ENCODE measurements at places on chromosomes 3 and 15.

DNA sequence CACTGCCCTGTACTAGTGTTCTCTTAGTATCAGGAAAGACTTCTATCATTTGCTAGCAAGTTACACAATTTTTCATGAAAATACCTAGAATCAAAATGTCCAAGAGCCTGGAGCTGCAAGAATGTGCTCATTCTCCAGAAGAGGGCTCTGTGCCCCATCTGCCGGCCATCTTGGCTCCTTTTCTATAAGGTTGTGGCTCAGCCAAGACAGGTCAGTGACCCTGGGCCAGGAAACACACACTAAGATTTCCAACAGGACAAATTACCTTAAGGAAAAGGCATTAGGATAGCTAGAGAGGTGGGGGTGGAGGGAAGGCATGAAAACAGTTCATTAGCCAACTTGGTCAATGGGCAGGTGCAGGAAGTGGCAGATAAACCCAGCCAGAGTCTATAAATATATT lies 20.7 kb downstream of the TIMP4 start:
- no peak for DNase-seq

DNA sequence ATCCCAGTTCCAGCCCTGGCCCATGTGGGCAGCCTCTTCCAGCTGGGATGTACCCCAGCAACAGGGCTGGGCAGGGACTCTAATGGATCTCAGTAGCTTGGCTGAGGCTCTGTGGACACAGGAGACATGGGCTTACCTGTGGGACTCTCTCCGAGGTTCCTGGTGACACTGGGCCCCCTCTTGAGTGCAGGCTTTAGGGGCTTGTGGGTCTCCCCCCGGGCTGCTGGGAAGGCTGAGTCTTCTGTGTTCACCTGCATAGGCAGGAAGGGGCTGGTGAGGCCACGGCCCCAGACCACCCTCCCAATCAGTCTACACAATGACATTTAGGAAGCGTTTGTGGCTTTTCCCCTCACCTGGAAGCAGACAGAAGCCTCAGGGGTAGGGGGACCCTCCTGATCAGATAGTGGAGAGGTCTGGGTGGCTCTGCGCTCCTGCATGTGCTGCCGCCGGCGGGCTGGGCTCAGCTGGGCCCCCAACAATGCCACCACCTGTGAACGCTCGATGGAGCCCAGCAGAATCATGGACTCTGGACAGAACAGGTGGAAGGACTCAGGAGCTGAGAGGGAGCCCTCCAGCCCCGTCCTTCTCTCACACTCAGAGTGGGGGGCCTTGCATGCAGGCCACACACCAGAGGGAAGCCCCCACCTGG lies 8.4 kb downstream of the CLCN2 start:
- no peak for DNase-seq

- DNase-seq, result no peak
Observed at GRCh38 chr15:31341071-31341470, 14.4 kb downstream of the KLF13 start.

- DNase-seq, result no peak
Observed at GRCh38 chr3:168220556-168220955, 124.8 kb upstream of the GOLIM4 start.

DNA sequence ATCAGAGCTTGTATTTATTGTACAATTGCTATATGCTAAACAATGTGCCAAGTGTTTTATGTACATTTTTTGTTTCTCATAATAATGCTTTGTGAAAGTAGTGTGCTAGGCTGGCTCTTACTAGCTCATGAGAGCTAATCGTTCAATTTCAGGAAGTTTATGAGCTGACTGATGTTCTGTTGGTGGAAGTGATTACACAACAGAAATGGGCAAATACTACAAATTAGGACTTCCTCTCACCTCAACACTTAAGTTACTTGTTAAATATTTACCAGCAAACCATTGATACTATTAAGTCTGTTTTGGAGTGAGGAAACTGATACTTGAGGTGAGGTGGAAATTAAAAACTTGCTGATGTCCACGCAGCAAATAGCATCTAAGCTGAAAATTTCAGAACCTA lies 32.3 kb downstream of the SLC9C1 start:
- no peak for DNase-seq

GRCh38 chr3:71497971-71498444 lies 85.5 kb downstream of the FOXP1 start:
- no peak for DNase-seq

- DNase-seq, result no peak
Observed at GRCh38 chr3:117536006-117536405, 826.4 kb downstream of the TUSC7 start.

GRCh38 chr15:44193651-44194322 lies 1.3 kb downstream of the FRMD5 start:
- no peak for DNase-seq

- DNase-seq, result no peak
Observed at GRCh38 chr3:127675651-127676391, 3.1 kb downstream of the ABTB1 start.

GRCh38 chr3:121720163-121720562 lies 29.4 kb downstream of the GOLGB1 start:
- no peak for DNase-seq

DNA sequence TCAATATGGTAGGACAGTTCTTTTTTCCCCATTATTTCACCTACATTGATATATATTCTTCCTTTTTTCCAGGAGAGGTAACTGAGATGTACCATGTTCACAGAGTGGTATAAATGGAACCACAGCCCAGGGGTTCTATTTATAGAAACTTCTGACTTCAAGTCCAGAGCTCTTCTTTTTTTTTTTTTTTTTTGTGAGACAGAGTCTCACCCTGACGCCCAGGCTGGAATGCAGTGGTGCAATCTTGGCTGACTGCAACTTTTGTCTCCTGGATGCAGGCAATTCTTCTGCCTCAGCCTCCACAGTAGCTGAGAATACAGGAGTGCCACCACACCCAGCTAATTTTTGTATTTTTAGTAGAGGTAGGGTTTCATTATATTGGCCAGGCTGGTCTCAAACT lies 267.1 kb upstream of the TPRG1 start:
- DNase-seq, result no peak

- DNase-seq, result no peak
Observed at GRCh38 chr3:106810300-106810875, 566.9 kb upstream of the CCDC54 start.

GRCh38 chr3:3066378-3066777 lies 43.8 kb downstream of the IL5RA start:
- no peak for DNase-seq

- no peak for DNase-seq
Observed at GRCh38 chr15:63462088-63462487, 42.3 kb upstream of the USP3 start.

GRCh38 chr3:40593351-40593750 lies 68.6 kb downstream of the ZNF621 start:
- DNase-seq, result no peak

DNA sequence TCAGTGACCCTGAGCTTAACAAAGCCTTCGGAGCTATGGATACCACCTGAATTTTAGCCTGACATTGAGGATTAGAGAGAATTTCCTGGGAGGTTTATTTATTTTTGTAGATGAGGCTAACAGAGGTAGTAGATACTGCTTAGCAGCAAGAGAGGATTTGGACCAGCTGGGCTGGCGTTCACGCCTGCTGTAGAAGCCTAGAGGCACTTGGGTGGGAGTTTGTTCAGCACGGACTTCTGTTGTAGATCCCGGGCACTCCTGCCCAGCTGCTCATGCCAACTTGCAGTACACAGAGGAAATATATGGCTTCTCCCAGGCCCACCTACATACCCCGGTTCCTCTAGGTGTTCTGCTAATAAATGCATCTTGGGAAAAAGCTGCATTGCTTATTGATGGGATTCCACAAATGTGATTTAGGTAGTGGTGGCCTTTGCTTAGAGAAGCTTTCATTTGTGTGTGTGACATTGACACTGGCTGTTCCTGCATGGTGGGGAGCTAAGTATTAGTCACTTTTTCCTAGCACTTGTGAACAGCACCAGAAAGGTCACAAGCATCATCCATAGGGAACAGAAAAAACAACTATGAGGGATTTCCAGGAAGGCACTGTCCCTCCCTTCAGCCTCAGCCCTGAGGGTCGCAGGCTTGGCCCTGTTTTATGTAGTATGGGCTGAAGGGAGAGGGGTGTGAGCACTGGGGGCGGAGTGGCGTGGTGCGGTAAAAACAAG lies 324.8 kb upstream of the LRRFIP2 start:
- no peak for DNase-seq

DNA sequence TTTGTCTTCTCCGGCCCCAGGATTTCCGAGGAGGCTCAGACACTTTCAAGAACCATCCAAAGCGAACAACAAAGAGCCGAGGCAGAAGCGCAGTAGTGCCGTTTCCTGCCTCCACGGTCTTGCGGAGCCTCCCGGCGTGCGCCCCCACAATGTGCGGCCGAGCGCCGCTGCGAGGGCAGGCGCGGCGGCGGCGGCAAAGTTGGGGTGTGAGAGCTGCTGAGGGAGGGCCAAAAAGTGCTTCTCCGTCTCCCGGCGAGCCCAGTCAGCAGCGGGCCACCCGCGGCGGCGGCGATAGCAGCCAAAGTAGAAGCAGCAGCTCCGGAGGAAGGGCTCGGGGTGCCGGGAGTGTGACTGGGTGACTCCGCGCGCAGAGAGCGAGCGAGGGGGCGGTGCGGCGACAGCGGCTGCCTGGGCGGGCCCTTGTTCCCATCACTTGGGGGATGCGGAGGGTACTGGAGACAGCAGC lies 749.1 kb downstream of the ROBO1 start:
- no peak for DNase-seq

- no peak for DNase-seq
Observed at GRCh38 chr15:61480863-61481262, 251.8 kb upstream of the RORA start.

Data from T-helper 22 cell (primary cell).